ENCODE measurements at places on chromosomes 1 and 21. TPM values are rescaled to one million over a fixed set of nuclear protein-coding genes. Genes with fewer than 3 reads are reported as not detected.

GRCh38 chr21:16634515-16634914 lies 878.3 kb upstream of the CXADR start:
- DNase-seq, result no peak
- no peaks in the 10 kb centered on the region for H3K36me3 ChIP-seq
- H3K27ac ChIP-seq, result no peak overlapping the region
- no peaks in the 10 kb centered on the region for H3K27me3 ChIP-seq

LRRC7 gene
- total RNA-seq, result 3.0 TPM

TCEA3 gene
- 115 TPM for total RNA-seq

CAMK1G gene
- total RNA-seq, result 1.6 TPM

DNA sequence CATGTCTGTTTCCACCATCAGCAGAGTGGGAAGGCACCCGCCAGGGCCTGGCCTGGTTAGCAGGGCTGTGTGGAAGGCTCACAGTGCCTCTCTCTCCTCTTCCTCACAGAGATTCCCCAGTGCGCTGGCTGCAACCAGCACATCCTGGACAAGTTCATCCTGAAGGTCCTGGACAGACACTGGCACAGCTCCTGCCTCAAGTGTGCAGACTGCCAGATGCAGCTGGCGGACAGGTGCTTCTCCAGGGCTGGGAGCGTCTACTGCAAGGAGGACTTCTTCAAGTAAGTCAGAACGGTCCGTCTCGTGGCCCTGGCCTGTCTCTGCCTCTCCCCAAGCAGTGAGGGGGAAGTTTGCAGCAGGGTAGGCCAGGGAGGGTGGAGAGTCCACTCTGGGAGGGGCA lies 18.1 kb downstream of the LHX4 start:
- no peaks in the 10 kb centered on the region for H3K4me1 ChIP-seq
- H3K27me3 ChIP-seq, result no peaks in the 10 kb centered on the region
- DNase-seq, result no peak
- no peaks in the 10 kb centered on the region for H3K36me3 ChIP-seq
- H3K27ac ChIP-seq, result no peak overlapping the region
- H3K4me3 ChIP-seq, result no peak overlapping the region

DNA sequence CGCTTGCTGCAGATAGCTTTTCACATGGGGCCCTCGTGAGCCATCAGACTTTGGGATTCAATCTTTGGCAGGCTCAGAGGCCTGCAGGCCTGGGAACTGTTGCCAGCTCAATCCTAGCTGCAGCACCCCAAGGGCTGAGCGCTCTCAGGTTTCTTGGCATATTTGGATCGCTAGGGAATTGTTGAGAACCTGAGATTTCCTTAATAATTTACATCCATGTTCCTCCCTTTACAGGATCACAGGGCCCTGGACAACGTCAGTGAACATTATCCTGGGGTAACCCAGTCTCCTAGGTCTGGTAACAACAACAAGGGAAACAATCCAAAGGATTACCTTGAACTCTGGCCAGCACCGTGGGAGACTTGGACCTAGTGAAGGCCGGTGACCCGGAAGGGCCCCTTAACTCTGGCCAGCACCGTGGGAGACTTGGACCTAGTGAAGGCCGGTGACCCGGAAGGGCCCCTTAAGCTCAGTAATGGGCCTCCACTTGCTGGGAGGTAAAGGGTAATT lies 49.3 kb upstream of the NEK2 start:
- DNase-seq, result no peak
- no peaks in the 10 kb centered on the region for H3K36me3 ChIP-seq
- H3K4me1 ChIP-seq, result no peaks in the 10 kb centered on the region

Measured in prostate gland (tissue), 2 donors.